ENCODE measurements at places on chromosomes 4 and X. TPM values are rescaled to one million over a fixed set of nuclear protein-coding genes. Genes with fewer than 3 reads are reported as not detected.

USP26 gene
- 0.29 TPM for total RNA-seq

RADX gene
- total RNA-seq, result 149 TPM

SH3TC1 gene
- 6.6 TPM for total RNA-seq

REELD1 gene
- not detected for total RNA-seq

PDCL2 gene
- total RNA-seq, result not detected

ODAPH gene
- total RNA-seq, result not detected

JCHAIN gene
- total RNA-seq, result not detected

DDIT4L gene
- 0.27 TPM for total RNA-seq

GRCh38 chr4:184403384-184403781, 71.0 kb downstream of the IRF2 start:
- ATAC-seq, result no peak

DNA sequence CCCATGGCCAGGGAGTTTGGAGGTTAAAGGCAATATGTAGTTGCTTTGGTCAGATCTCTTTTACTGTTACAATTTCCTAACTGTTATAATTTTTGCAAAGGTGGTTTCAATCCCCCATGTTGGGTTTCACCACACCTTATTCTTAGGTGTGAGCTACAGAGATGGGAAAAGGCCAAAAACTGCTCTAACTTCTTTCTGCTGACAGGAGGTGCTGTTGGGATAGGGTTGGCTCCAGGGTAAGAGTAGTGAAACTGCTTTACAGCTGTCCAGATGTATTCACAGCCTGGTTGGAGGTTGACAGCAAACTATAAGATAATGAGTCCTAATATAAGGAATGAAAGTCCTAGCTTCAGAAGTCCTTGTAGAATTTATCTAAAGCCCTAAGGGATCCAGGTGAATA, 181.3 kb upstream of the TEX13D start:
- ATAC-seq, result no peak

DNA sequence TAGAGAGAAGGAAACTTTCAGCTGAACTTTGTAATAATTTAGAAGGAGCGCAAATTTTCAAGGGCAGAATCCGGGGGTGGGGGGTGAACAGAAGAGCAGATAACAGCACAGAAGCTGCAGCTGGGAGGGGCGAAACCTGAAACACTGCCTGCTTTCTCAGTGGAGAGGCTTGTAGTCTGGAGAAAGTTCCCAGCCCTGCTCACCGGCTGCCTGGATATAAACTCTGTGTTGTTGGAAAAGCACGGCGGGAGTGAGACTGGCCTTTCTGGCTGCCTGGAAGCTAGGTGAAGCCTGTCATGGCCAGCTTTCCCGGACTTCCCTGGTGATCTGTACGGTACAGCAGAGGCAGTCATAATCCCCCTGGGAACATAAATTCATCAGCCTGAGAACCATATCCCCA, 1352.1 kb upstream of the DIAPH2 start:
- no peak for ATAC-seq

GRCh38 chrX:77788050-77788449, 2.0 kb upstream of the ATRX start:
- ATAC-seq, result no peak

DNA sequence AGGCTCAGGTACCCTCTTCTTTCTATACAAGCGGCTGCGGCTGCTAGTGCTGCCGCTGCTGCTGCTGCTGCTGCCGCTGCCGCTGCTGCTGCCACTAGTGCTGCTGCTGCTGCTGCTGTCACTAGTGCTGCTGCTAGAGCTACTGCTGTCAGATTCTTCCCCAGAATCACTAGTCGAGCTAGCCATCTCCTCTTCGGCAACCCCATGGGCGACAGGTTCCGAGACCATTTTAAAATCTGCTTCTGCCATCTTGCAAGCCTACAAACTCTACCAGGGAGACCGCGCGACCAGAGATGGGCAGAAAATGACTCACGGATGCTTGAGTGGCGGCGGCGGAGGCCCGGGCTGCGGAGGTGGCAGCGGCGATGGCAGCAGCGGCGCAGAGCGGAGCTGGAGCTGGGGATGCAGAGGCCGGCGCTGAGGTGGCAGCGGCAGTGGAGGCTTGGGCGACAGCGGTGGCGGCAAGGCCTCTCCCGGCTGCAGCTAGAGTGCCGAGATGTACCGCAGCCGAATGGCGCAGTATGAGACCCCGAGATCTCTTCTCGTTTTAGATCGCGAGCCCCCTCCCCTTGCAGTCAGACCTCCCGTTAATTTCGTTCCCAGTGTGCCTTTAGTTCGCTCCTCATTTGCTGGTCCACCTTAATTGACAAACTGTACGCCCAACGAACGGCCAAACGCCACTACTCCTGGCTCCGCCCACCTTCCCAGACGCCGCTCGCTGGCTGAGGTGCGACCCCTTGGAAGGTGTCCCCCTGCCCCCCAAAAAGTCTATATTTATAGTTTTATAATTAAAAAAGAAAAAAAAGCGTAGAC, at the start of gene NAP1L3:
Gene NAP1L3, minus strand, starts transcription at position 523 of the 813 bp plus-strand sequence. Its CDS starts 274 bp downstream, at position 249.
- peak; percentile 97 for ATAC-seq

- ATAC-seq, result peak; percentile 45
Observed at GRCh38 chr4:88219099-88219498, 60.7 kb upstream of the ABCG2 start.

DNA sequence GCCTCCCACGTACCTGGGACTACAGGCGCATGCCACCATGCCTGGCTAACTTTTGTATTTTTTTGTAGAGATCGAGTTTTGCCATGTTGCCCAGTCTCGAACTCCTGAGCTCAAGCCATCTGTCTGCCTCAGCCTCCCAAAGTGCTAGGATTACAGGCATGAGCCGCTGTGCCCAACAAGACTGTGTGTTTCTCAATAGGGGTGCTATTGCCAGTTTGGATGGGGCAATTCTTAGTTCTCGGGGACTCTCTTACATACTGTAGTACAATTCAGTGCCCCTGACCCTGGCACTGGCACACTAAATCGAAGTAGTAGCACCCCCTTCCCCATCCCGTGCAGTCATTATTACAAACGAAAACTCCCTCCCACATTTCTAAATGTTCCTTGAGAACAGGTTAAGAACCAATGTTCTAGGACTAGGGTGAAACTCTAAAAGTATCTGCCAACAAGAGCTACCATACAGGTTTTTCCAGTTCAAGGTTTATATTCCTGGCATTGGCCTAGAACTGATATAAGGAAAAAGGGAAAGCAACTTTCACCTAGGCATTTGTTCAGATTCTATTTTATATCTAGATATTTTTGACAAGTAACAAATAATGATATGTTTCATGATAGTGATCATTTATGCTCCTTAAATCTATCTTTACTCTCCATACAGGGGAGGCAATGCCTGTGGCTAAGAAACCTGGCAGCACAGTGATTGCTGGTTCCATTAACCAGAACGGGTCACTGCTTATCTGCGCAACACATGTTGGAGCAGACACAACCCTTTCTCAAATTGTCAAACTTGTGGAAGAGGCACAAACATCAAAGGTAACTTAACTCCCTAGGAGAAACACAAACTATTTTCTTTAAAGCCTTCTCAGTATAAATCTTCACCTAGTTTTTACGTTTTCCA, 50.4 kb upstream of the PGAM4 start:
- no peak for ATAC-seq

GRCh38 chr4:158428242-158428641, 93.4 kb upstream of the RXFP1 start:
- no peak for ATAC-seq

- no peak for ATAC-seq
Observed at GRCh38 chrX:40987413-40987812, 97.8 kb upstream of the USP9X start.

- no peak for ATAC-seq
Observed at GRCh38 chr4:144347121-144347520, 206.6 kb upstream of the GYPA start.

DNA sequence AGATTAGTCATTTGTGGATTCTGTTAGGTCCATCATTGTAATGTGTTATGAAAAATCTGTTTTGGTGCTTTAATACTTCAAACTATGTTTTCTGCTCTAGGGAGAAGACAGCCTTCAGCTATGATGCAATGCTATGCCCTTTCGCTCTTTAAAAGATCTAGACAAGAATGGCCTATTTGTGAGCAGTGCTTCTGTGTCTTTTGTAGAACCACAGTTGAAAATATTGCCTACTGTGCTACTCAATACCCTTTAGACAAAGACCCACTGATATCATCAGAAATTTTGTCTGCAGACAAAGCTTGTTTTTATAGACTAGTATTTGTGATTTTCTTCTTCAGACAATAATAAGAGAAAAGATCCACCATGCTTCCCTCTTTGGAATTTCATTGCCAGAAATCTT, 44.6 kb upstream of the SLITRK2 start:
- ATAC-seq, result no peak

GRCh38 chr4:36786519-36786918, 458.0 kb upstream of the NWD2 start:
- peak; percentile 26 for ATAC-seq

- ATAC-seq, result peak; percentile 61
Observed at GRCh38 chr4:6916587-6917460, 7.2 kb downstream of the TBC1D14 start.
